ENCODE measurements at places on chromosomes 6 and 20.

- no peaks in the 10 kb centered on the region for H3K36me3 ChIP-seq
- H3K4me1 ChIP-seq = no peaks in the 10 kb centered on the region
- H3K4me3 ChIP-seq = no peak overlapping the region
- H3K27me3 ChIP-seq = peaks cover 19% of the 10 kb centered on the region
- H3K27ac ChIP-seq = no peak overlapping the region
Measured at GRCh38 chr6:119170447-119171087, 92.1 kb upstream of the FAM184A start.

DNA sequence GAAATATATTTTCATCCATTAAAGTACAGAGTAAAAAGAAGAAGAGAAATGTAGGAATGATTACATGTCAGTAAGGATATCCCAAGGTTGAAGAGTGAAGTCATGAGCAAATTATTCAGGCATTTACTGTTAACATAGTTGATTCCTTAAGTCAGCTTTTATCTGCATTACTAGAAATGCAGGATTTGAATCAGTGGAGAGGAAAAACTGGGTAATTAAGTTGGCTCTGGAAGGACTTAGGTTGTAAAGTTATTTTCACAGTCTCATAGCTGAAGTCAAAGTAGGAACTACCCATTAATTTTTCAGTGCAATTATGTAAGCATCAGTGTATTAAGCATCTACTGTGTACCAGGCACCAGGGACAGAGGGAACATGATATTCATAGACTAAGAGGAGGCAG, 7.8 kb downstream of the NAA20 start:
- no peaks in the 10 kb centered on the region for H3K27me3 ChIP-seq
- H3K4me1 ChIP-seq = peaks cover 36% of the 10 kb centered on the region
- peaks cover 36% of the 10 kb centered on the region for H3K36me3 ChIP-seq
- H3K4me3 ChIP-seq = no peak overlapping the region
- peak overlapping the region; percentile 9 for H3K27ac ChIP-seq
- no peak for DNase-seq

DNA sequence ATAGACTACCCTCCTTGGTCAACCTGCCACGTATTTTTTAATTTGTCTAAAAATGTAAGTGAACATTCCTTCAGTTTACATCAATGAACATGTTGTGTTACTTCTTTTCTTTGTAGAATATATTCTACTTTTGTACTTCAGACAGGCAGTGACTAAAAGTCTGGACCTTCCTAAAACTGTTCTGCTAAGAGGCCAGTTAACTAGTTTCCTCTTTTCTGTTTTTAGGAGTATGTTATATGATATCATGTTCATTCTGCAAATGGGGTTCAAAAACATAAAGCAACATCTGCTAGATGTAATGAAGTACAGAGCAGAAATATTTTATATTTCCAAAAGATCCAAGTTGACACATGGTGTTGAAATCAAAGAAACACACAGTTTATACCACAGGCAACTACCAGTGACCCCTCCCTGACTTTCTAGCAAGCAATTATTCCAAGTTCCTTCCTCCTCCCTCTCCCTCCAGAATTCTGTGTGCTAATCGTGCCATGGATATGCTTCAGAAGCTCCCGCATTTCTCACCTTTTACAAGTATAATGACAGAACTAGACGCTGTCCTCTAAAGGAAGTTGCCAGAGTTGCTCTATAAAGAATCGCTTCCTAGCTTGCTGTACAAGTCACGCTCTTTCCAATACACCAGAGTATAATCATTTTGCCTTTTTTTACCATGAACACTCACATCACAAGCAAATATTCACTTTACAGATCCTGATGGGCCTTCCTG, 64.7 kb downstream of the ARHGAP18 start:
- H3K4me3 ChIP-seq = no peak overlapping the region
- DNase-seq = no peak
- peaks cover 2% of the 10 kb centered on the region for H3K4me1 ChIP-seq

GRCh38 chr20:43667341-43668132, 623 bp downstream of the MYBL2 start:
- peaks cover 5% of the 10 kb centered on the region for H3K27me3 ChIP-seq
- peaks cover 5% of the 10 kb centered on the region for H3K36me3 ChIP-seq
- peak overlapping the region; percentile 84 for H3K4me3 ChIP-seq
- peaks cover 12% of the 10 kb centered on the region for H3K4me1 ChIP-seq
- H3K27ac ChIP-seq = peak overlapping the region; percentile 90
- DNase-seq = peak; percentile 74

DNA sequence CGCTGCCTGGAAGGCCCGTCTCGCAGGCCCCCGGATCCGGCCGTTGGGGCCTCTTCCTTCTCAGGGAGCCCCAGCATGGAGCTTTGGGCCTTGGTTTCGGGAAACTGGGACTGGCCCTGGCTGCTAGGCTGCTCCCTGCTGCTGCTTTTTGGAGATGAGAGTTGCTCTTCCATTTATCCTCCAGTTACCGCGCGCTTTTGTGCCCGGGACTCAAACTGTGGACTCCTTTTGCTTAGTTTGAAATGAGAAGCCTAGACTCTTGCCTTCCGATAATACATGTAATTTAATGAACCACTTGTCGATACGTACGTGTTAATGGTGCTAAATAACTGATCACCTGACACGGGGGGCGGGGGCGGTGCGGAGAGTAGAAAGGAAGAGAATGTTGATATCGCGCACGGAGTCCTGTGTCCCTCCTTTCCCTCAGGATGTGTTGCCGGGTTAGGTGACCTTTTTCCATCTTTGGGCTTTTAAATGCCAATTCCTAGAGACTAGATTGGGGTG, 968 bp downstream of the PHF3 start:
- H3K27ac ChIP-seq = peak overlapping the region; percentile 100
- peaks cover 6% of the 10 kb centered on the region for H3K27me3 ChIP-seq
- H3K4me1 ChIP-seq = peaks cover 37% of the 10 kb centered on the region
- H3K36me3 ChIP-seq = peaks cover 12% of the 10 kb centered on the region
- peak; percentile 82 for DNase-seq

GRCh38 chr6:25249133-25249532, 30.0 kb upstream of the CARMIL1 start:
- peaks cover 16% of the 10 kb centered on the region for H3K4me1 ChIP-seq
- H3K4me3 ChIP-seq = no peak overlapping the region
- no peak overlapping the region for H3K27ac ChIP-seq
- H3K36me3 ChIP-seq = no peaks in the 10 kb centered on the region

DNA sequence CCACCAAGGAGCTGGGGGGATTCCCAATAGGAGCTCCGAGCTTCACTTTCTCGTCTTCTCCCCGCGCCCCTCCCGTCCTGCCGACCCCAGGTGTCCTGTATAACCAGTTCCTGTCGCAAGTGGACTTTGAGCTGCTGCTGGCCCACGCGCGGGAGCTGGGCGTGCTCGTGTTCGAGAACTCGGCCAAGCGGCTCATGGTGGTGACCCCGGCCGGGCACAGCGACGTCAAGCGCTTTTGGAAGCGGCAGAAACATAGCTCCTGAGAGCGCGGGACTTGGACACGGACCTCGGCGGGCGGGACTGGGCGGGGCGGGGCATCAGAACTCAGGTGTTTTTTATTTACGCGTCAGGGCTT, 340 bp upstream of the VARS2 start:
- peaks cover 63% of the 10 kb centered on the region for H3K36me3 ChIP-seq
- peak overlapping the region; percentile 92 for H3K4me3 ChIP-seq
- peak overlapping the region; percentile 98 for H3K27ac ChIP-seq

GRCh38 chr6:18795726-18796125, 408.6 kb downstream of the RNF144B start:
- no peaks in the 10 kb centered on the region for H3K4me1 ChIP-seq
- H3K36me3 ChIP-seq = no peaks in the 10 kb centered on the region
- no peaks in the 10 kb centered on the region for H3K27me3 ChIP-seq
- no peak for DNase-seq
- no peak overlapping the region for H3K4me3 ChIP-seq

DNA sequence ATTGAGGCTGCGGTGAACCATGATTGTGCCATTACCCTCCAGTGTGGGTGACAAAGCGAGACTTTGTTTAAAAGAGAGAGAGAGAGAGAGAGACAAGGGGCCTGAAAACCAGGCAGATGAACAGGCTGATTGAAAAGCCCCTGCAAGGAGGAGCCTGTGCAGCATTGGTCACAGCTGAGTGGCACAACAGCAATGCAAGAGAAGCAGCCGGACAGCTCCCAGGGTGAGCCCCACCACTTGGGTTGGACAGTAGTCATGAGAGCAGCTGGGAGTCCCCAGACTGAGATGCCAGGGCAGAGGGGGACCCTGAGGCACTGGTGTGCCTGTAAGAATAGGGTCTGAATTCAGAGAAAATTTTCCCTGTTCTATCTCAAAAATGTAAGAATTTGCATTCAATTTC, 10.2 kb downstream of the DNPH1 start:
- peaks cover 14% of the 10 kb centered on the region for H3K4me1 ChIP-seq
- H3K27me3 ChIP-seq = no peaks in the 10 kb centered on the region
- no peak overlapping the region for H3K4me3 ChIP-seq
- no peak for DNase-seq
- H3K27ac ChIP-seq = no peak overlapping the region
- peaks cover 52% of the 10 kb centered on the region for H3K36me3 ChIP-seq

DNA sequence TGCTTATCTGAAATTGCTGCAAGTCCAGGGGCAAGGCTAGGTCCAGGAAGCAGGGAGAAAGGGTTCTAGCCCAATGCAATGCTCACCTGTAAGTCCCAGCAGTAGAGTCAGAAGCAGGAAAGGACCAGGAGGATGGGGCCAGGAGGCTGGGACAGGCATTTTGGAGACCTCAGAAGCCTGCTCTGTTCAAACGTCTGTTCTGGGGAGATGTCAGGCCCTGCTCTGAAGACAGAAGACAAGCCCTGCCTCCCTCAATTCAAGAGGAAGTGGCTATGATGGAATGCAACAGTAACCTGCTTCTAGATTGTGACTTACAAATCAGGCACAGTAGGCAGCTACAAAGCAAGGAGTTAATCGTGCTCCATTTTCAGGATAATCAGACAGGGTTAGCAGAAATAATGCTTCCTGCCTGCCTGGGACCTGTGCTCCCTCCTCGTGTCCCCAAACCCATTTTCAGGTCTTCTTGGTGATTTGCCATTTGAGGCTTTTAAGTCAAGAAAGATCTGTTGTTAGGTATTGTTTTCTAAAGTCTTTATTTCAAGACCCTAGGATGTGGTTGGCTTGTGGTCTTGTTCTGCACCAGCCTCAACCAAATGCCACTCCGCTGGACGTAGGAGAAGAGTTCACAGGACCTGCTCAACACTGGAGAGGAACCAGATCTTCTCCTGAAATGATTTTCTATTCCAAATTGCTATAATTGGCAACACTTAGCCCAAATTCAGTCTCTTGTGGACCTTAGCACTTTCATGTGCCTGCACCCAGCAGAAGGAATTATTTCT, at the start of gene SIRPG:
Gene SIRPG (minus strand): TSS at position 224 of the 779 bp plus-strand sequence. CDS start 65 bp downstream, at position 159.
- H3K27ac ChIP-seq = peak within 1 kb of the TSS; percentile 98
- H3K36me3 ChIP-seq = peaks cover 33% of the 10 kb centered on the region
- DNase-seq = peak; percentile 85
- H3K4me1 ChIP-seq = peaks cover 84% of the 10 kb centered on the region
- no peaks in the 10 kb centered on the region for H3K27me3 ChIP-seq

DNA sequence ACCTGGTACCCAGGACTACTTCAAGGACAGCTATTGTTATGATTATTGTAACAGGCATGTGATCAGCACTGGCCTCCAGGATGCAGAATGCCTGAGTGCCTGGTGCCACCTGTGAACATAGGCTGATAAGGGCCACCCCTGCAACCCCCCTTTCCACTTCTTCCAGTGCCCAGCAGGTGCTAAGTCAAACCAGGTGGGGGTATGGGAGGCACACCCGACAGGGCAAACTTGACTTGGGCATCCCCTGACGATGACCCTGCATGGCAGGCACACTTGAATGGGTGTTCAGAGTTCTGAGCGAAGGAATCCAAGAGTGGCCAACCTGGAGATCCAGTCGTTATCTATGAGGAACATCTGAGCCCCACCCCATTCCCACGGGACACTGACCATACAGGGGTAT, 3.4 kb downstream of the ADA start:
- H3K27me3 ChIP-seq = no peaks in the 10 kb centered on the region
- peak overlapping the region; percentile 93 for H3K27ac ChIP-seq
- no peak overlapping the region for H3K4me3 ChIP-seq
- no peak for DNase-seq
- H3K36me3 ChIP-seq = peaks cover 5% of the 10 kb centered on the region

DNA sequence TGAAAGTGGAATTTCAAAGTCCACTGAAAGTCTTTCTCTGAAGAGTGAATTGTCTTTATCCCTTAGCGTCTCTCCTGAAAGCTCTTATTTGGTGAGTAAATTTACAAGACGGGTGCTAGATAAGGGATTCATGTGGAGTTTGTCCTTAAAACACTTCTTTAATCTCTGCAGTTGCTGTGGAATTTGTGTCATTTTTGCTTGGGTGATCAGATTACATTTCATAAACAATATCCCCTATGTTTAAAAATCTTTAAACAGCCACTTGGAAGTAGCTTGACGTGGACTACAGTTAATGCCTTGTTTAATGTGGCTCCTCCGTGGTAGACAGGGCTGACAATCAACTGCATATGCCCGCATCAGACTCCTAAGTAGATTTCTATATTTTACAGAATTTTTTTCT, 175.4 kb upstream of the ZNF217 start:
- no peak for DNase-seq
- peaks cover 13% of the 10 kb centered on the region for H3K4me1 ChIP-seq

DNA sequence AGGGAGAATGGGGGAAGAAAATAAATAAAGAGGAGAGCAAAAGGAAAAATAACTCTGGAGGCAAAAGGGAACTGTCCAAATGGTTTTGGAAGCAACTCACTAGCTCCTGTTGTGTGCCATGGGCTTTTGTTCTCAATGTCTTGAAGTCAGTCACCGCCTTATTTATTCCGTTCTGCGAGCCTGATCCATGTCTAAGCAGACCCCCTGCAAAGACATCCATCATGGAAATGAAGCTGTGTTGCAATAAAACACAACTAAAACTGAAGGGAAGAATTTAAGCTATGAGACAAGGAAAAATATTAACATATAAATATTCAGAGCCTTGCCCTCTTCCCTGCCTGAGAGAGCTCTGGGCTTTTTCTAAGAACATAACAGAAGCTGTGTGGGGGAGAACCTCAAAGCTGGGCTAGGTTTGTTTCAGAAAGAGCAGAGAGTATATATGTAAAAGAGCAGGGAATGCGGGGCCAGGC, 373.2 kb upstream of the CNR1 start:
- no peak overlapping the region for H3K4me3 ChIP-seq
- DNase-seq = no peak
- peaks cover 7% of the 10 kb centered on the region for H3K27me3 ChIP-seq
- no peak overlapping the region for H3K27ac ChIP-seq
- no peaks in the 10 kb centered on the region for H3K36me3 ChIP-seq

- no peaks in the 10 kb centered on the region for H3K36me3 ChIP-seq
- no peaks in the 10 kb centered on the region for H3K27me3 ChIP-seq
- no peak overlapping the region for H3K4me3 ChIP-seq
Measured at GRCh38 chr6:168190646-168191443, 111.8 kb upstream of the FRMD1 start.

GRCh38 chr6:158312672-158313397, 570 bp downstream of the TULP4 start:
- peaks cover 14% of the 10 kb centered on the region for H3K4me1 ChIP-seq
- no peaks in the 10 kb centered on the region for H3K27me3 ChIP-seq
- H3K27ac ChIP-seq = no peak overlapping the region
- no peak for DNase-seq

DNA sequence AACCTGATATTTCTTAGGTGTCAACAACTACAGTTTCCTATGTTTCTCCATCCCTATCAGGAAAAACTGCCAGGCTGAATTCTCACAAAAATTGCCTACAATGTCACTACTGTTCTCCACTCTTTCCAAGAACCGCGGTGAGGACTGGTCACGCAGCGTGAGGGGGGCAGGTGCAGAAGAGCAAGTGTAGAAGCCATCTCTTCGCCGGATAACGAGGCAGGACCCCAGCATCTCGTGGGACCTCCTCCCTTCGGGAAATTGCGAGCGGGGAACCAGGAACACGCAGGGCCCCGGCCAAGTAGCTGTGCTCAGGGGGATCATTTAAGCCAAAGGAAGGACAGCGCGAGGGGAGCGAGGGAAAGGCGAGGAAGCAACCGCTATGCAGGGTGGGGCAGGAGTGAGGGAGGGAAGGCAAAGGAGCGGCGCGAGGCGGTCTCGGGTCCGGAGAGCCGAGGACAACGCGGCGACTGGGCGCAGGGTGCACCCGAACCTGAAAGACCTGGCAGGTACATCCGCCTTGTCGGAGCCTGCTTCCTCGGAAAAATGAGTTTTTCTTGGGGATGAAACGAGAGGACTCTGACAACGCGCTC, 559 bp downstream of the APMAP start:
- peaks cover 12% of the 10 kb centered on the region for H3K27me3 ChIP-seq
- H3K36me3 ChIP-seq = peaks cover 34% of the 10 kb centered on the region

All from activated CD4-positive, alpha-beta T cell treated with anti-CD3 and anti-CD28 coated beads, Interleukin-2, amount 10 ng/mL, durations not matched to agents 24 days and 14 days (primary cell).